ENCODE measurements at places on chromosomes 16 and 17.

DNA sequence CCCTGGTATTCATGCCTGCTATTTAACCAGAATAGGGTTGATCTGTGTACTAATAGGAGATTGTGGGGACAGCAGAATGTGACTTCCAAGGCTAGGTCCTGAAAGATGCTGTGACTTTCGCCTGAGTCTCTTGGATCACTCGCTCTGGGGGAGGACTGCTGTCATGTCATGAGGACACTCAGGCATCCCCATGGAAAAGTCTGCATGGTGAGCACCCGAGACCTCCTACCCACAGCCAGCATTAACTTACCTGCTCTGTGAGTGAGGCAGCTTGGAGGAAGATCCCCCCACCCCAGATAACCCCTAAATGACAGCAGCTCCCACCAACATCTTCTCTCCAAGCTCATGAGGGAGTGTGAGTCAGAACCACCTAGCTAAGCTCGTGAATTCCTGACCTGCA, 30.3 kb upstream of the C16orf78 start:
- DNase-seq, result no peak

DNA sequence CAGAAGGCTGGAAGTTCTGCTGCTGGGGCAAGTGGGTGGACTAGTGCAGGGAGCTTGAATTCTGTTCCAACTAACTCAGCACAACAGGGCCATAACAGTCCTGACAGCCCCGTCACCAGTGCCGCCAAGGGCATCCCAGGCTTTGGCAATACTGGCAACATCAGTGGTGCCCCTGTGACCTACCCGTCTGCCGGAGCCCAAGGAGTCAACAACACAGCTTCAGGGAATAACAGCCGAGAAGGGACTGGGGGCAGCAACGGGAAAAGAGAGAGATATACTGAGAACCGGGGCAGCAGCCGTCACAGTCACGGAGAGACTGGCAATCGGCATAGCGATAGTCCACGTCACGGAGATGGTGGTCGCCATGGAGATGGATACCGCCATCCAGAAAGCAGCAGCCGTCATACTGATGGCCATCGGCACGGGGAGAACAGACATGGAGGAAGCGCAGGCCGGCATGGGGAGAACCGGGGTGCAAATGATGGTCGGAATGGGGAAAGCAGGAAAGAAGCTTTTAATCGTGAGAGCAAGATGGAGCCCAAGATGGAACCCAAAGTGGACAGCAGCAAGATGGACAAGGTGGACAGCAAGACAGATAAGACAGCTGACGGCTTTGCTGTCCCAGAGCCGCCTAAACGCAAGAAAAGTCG, 9.4 kb upstream of the PSMC5 start:
- DNase-seq, result no peak

- DNase-seq, result peak; percentile 99
Observed at GRCh38 chr17:8153957-8154607, 1.9 kb upstream of the PER1 start.

DNA sequence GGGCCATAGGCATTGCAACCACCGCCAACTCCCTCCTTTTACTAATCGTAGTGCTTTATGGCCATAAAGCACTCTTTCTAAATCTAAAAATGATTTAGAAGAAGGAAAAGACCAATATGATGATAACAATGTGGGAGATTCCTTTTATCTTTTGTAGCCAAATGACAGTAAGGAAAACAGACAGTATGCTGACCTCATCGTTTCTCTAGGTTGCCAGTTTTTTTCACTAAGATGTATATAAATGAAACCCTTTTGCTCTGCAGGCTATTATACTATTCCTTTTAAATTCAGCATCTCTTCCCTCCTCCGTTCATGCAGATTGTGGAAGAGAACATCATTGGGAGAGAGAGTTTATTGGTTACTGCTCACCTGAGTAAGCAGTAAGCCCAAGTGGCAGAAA, 25.3 kb downstream of the OTOA start:
- no peak for DNase-seq

DNA sequence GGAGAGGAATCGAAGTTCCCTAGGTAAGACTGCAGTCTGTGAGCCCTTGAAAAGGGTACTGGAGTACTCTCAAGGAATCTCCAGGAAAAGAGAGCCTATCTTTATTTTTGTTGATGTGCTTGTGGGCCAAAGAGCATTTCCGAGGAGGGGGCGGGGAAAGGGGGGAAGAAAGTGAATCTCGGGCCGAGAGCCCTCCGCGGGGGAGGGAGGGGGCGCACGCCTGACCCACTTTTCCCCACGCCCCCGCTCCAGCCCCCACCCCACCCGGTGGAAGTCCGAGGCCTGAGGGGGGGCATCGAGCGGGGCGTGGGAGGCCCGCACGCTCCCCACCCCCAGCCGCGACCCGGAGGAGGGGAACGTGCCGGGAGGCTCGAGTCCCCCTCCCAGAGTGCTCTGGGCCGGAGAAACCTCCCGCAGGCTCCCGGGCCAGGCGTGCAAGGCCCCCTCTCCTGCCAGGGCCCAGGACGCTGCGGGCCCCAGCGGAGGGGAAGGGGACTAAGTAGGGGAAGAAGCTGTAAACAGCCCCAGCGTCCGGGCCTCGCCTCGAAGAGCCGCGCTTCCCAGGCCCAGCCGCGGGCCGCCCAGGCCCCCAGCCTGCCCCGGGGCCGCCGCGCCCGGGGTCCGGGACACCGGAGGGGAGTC, 444 bp downstream of the HELZ start:
- no peak for DNase-seq

DNA sequence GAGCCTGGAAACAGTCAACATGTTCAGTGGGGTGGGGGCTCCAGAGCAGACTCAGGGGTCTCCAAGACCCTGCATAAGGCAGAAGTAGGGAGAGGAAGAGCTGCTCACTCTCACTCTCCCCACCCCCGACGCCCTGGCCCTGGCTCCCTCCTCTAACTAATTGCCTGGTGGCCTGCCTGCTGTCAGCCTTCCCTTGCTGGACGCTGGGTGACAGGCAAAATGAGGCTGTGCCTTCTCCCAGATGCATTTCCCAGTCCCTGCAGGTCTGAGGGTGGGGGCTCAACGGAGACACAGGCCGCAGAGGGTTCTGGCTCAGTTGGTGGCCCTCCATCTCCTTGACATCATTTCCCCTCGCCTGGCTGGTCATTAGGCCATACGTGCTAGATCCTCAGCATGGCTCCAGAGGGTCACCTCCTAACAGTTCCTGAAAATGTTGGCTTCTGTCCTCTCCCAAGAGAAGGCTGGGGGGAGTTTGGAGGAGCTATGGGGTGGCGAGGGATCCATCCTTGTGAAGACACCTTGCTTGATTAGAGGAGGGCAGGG, 1.4 kb downstream of the FMNL1 start:
- no peak for DNase-seq

DNA sequence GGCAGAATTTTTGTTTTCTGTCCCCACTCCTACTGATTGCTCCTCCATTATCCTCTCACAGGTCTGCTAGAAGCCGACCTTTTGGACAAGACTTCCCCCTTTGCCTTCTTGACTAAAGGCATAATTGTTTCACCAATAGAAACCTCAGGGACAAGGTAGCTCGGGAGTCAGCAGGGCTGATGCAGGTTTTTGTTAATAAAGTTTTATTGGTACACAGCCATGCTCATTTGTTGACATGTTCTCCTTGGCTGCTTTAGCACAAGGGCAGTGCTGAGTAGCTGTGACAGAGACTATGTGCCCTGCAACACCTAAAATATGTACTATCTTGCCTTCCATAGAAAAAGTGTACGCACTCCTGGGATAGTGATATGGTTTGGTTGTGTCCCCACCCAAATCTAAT, 271.6 kb downstream of the XYLT1 start:
- DNase-seq, result no peak

- DNase-seq, result no peak
Observed at GRCh38 chr16:87844120-87844733, 25.1 kb downstream of the SLC7A5 start.

DNA sequence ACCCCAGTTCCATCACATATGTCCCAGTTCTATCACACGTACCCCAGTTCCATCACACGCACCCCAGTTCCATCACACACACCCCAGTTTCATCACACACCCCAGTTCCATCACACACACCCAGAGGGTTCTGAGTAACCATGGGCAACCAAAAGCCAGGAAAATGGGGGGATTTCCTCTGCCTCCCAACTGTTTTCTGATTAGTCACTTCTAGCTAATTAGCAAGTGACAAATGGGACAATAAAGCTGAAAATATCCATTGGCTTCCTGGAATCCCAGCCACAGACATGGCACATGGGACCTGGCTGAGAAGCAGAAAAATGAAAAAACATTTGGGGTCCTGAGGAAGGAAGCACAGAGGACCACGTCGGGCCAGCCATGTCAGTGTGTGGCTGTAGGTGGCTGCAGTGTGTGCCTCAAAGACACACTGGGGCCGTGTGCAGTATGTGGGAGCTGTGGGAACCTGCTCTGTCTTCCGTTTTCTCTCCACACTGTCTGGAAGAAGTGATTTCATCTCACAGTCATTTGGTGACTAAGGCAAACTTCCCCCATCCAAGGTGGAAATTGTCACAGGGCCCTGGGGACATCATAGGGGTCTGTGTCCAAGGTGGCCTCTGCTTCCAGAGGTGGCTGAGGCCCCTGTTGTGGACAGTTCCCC, 106.7 kb downstream of the CMIP start:
- DNase-seq, result peak; percentile 92

DNA sequence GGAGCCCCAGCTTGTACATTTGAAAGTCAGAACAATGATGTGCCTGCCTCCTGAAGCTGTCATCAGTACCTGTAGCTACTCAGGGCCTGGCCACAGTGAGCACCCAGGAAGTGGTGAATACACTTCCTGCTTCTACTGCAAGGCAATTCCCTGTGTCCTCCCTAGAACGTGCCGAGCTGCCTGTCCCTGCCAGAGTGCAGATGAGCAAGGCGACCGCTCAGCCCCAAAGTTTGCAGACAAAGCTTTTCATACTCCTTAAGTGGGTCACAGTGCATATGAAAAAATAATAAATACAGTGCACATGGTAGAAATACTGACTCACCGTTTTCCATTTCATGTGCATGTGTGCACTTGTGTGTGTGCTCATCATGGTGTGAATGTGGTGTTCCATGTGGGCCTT, 77.3 kb downstream of the MPRIP start:
- DNase-seq, result peak; percentile 74

GRCh38 chr16:17557949-17558348, 87.2 kb upstream of the XYLT1 start:
- no peak for DNase-seq

GRCh38 chr17:35588196-35588920, 1.2 kb downstream of the AP2B1 start:
- DNase-seq, result peak; percentile 80

DNA sequence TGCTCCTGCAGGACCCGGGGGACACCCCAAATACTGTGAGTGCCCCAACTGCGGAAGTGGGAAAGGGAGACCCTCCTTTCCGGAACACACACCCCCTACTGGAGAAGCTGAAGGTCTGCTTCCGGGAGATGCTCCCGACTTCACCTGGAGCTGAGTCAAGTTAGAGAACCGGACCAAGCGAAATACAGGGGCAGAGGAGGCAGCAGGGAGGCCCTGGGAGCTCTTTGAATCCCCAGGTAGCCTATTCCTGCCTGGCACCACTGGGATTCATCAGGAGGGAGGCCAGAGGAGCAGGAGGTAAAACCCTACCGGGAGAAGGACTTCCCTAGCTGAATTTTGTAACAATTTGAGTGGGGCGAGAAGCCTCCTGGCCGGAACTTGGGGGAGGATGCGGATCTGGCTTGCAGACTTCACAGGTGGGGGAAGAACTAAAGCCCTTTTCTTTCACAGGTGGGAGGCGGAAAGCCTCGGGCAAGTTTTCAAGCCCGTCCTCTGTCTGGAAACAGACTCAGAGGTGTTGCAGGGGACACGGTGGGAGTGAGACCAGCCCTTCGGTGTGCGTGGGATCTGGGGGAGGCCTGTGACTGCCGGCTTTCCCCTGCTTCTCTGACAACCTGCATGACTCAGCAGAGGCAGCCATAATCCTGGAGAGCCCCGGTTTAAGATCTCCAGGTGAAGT, 22.4 kb upstream of the TEKT1 start:
- DNase-seq, result no peak

- no peak for DNase-seq
Observed at GRCh38 chr16:80947239-80947638, 59.4 kb downstream of the CMC2 start.

DNA sequence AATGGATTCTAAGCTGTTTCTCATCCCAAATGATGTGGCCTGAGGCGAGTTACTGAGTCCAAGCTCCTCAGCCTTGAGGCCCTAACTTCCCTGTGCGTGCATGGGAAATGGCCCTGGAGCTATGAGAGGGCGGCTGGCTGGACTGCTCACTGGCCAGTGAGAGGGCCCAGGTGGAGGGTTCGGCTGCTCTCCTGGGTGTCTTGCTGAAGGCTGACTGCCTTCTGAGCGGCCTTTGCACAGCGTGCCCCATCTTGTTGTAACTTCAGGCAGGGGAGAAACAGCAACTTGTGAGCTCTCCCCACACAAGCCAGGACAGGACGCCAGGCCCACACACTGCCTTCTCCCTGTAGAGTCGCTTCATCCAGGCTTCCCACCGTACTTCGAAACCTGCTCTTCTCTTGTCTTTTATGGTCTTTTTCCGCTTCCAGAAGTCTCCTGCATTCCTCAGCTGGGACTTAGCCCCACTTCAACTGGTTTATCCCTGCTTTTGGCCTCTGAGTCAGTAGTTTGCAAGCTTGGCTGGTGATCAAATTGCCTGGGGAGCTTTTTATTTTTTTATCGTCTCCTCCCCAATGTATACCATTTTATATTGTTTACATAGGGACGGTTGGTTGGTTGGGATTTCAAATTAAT, 13.3 kb downstream of the CDH3 start:
- peak; percentile 90 for DNase-seq

GRCh38 chr17:28839221-28839620, 3.4 kb downstream of the FAM222B start:
- no peak for DNase-seq

DNA sequence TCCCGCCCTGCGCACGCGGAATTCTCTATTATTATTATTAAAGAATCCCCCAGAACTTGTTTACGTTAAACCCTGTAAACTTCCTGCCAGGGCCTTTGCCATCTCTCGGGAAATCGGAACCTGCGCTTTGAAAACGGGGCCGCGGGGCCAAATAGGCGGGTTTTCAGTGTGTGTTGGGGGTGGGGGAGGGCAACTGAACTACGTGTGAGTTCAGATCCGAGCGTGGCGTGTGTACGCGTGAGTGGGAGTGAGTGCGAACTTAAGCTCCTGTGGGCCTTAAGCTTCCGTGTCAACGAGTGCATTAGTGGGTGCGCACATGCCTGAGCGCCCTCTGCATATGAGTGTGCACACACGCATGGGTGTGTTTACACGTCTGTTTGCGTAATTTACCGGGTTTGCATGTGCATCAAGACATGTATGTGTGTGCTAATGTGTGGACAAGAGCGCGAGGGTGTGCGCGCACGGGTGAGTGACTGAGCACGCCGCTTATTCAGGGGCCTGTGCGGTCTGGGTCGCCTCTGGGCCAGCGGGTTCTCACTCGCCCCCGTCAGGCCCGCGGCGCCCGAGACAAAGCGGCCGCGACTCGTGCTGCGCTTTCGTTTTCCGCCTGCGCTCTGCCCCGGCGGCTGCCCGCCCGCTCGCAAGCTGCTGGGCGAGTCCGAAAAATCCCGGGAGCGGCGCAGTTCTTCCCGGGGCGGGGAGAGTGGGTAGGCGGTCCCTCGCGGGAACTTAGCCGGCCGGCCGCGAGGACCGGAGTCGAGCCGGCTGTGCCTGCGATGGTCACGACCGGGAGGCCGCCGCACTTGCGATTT, 1.2 kb upstream of the FOXF1 start:
- DNase-seq, result peak; percentile 86
